ENCODE measurements at places on chromosomes 12 and 14.
A peak's percentile ranks its signal among the peaks of the same experiment; 100 is the strongest.

DNA sequence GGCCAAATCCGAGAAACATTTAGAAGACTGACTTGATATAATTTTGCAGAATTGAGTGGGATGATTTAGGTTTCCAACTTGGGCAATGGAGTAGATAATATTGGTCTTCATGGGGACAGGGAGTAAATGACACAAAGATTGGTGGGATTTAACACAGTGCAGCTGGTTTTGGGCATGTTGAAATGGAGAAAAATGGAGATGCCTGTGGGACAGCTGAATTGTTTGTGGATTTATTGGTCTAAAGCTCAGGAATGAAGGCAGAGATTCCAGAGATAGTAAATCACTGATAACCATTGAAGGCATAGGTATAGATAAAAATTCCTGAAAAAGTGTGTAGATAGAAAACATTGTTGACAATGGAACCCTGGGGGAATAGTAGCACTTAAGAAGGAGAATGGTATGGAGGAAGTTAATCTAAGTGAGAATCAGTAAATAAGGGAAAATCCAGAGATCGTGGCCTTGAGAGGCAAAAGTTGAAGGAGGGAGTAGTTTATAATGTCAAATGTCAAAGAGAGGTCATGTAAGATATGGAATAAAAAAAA lies 120.9 kb upstream of the ATP2B1 start:
- no peak for DNase-seq

GRCh38 chr14:24837280-24838046 lies 203.5 kb upstream of the GZMB start:
- no peak for DNase-seq

DNA sequence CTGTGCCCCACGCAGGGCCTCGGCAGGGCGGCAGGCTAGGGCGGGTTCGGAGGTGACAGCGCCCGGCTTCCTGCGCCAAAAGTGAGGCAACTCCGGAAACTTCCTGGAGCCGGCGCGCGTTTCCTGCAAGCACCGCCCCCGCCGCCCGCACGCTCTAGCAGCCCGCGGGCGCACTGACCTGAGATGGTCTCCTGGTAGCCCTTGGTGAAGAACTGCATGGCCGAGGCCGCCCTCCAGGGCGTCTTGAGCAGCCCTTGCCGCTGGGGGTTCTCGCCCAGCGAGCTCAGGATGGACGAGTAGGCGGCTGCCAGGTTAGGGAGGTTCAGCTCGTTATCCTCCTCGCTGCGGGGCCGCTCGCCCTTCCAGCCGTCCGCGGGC lies 494 bp downstream of the GCH1 start:
- DNase-seq = peak; percentile 90

DNA sequence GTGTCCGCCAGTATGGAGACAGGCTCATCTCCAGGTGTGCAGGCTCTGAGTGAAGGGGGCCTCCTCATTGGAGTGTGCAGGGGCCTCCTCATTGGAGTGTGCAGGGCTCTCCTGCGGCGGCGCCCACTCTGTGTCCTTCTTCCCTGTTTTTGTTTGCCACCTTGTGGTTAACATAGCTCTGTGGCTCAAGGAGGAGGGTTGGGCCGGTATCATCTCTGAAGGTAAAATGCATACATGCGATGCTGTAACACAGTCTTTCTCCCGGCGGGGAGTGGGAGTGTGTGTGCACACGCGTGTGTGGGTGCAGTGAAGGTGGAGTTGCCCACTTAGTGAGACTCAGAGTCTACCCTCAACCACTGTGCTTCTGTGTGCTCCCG lies 429.4 kb downstream of the ZFP36L1 start:
- DNase-seq = no peak

- DNase-seq = no peak
These were observed 17.4 kb downstream of the P2RX4 start for GRCh38 chr12:121227294-121227693.

GRCh38 chr14:88064841-88065240 lies 59.9 kb downstream of the GPR65 start:
- no peak for DNase-seq

GRCh38 chr12:77160931-77161330 lies 95.6 kb upstream of the E2F7 start:
- DNase-seq = no peak

- no peak for DNase-seq
These were observed 17.3 kb upstream of the DNAH10 start for GRCh38 chr12:123744836-123745235.

Measured in activated CD8-positive, alpha-beta memory T cell treated with anti-CD3 and anti-CD28 coated beads, Interleukin-2, amount 10 ng/mL, durations not matched to agents 7 days and 5 days (primary cell).